Sciatic nerve (tissue), 2 donors: ENCODE measurements at places on chromosomes 11 and 22. TPM values are rescaled to one million over a fixed set of nuclear protein-coding genes. Genes with fewer than 3 reads are reported as not detected.

DNA sequence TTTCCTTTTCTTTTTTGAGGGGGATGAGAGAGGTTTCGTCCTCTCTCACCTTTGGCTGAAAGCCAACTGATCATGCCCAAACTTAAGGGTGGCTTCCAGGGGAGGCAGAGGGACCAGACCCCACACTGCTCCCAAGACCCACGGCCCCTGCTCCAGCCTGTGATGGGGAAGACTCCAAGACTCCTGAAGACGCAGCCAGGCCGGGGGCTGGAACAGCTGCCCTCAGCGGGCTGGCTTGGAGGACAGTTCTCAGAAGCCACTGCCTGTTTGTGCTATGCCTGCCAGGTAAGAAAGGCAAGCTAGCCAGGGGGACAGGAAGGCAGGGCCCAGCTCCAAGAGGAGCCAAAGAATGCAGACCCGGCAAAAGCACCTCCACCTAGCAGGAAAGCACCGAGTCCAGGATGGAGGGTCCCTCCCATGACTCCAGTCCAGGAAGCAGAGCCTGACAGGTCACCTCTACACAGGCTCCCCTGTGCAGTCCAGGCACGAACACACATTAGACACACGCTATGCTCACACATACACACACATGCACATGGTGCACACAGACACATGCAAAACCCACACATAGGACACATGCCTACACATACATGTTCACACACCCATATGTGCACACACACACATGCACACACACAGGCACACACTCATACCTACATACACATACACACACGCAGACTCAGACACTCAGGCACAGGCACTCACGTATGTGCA is 31.3 kb downstream of the GNB1L start:
- DNase-seq: peak; percentile 39

The PTPRCAP gene
- 4.2 TPM for total RNA-seq

The CRYBB2 gene
- total RNA-seq: not detected

The LIPT2 gene
- 1.6 TPM for total RNA-seq

The RGL4 gene
- 1.2 TPM for total RNA-seq
